ENCODE measurements at places on chromosomes 7 and 10.

DNA sequence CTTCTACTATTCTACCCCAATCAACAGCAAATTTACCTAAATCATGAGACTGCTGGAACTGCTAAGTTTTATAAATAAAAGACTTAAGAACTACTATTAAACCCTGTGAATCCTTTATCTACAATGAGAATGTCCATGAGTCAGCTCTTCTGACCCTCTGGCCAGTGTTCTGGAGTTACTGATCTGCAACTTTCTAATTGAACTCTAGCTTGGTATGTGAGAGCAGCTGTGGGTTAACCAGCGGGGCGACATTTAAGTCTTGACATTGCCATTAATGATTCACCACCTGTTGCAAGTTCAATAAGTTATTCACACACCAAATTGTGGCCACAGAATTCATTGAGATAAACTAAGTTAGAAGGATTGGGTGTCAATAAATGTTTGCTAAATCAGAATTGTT lies 359.8 kb downstream of the PCDH15 start:
- no peak for DNase-seq

GRCh38 chr10:43287056-43288007 lies 20.5 kb upstream of the RASGEF1A start:
- DNase-seq = no peak

DNA sequence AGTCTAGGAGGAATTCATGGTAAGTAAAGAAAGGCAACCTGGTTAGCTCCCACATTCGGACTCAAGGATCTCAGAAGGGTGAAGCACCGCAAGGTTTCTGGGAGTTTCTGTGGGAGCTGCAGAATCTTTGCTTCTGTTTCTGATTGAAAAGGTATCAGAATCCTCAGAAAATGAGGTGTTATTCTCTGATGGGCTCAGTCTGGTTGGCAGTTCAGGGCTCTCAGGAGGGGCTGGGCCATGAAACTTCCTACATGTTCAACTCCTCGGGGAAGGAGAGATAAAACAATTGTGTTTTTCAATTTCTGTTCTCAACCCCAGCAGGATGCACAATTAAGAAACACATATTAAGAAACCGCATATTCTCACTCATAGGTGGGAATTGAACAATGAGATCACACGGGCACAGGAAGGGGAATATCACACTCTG lies 9.1 kb downstream of the OR2A7 start:
- DNase-seq = peak; percentile 20

GRCh38 chr7:128869944-128870285 lies 7.3 kb downstream of the ATP6V1F start:
- peak; percentile 45 for DNase-seq

GRCh38 chr10:52491246-52491995 lies 177.3 kb downstream of the DKK1 start:
- no peak for DNase-seq

DNA sequence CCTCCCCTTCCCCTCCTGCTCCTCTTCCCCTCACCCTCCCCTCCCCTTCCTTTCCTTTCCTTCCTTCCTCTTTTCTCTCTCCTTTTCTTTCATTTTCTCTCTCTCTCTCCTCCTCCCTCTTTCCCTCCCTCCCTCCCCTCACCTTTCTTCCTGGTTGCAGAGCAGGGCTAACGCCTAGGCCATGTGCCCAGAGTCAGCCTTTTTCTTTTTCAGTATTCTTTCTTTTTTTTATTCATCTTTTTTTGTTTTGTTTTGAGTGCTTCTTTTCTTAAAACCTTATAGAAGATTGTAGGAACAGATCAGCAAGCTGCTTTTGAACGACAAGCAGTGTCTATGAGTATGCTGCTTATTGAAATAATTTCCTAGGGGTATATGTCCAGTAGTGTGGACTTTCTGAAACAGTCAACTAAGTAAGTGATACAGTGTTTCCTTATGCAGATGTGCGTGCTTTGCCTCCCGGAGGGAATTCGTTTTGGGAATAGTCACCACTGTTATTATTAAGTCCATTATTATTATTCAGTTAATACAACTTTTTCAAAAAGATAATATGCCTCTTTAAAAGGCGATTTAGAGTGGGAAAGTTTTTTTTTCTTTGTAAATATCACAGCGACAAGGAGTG lies 219.2 kb downstream of the CAMK1D start:
- DNase-seq = no peak

GRCh38 chr7:122762071-122762470 lies 59.3 kb upstream of the RNF148 start:
- no peak for DNase-seq

DNA sequence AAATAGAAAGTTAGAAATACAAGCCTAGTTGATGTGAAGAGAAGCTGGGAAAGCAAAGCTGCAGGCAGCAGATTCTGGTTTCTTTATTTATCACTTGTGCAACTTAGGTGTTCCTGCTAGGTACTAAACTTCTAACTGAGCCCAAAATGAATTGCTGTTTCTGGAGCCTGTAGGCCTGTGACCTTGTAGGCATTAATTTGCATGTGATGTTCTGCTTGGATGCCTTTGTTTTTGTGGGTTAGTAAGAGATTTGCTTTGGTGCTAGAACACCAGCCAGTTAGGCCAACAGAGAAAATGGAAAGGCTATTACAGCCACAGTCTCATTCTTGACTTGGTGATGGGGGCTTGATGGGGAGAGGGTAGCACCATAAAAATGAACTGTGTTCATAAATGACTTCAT lies 370.7 kb downstream of the PPP1R3A start:
- no peak for DNase-seq

GRCh38 chr7:37388811-37389210 lies 59.9 kb downstream of the ELMO1 start:
- no peak for DNase-seq

DNA sequence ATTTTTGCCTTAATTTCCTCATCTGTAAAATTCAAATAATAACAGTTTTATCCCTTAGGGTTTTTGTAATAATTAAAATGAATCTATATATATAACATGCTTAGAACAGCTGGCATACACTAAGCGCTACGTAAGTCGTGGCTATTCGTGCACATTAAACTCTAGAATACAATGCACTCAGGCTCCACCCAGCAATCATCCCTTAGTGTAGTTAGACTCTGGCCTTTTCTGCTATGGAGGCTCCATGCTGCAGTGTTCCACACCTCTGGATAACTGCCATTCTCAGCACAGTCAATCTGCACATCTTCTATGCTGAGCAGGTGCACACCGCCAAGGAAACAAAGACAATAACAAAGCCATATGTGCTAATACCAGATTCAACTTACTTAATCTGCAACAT lies 92.9 kb downstream of the IPMK start:
- DNase-seq = no peak

DNA sequence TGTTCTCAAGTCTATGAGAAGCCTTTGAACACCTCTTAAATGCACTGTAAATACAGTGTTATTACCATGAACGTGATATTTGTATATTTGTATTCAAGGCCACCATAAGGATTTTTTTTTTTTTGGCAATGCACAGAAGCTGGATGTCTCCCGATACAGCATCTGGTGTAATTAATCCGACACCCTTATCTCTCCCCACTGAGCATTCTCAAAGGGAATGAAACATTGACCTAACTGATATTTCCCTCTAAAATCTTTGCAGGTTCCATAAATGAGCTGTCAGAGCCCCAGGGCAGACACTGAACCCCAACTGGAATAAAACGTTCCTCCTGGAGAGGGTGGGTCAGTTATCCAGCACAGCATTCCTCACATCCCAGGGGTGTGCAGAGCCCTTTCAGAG lies 316.6 kb downstream of the PAXIP1 start:
- no peak for DNase-seq

DNA sequence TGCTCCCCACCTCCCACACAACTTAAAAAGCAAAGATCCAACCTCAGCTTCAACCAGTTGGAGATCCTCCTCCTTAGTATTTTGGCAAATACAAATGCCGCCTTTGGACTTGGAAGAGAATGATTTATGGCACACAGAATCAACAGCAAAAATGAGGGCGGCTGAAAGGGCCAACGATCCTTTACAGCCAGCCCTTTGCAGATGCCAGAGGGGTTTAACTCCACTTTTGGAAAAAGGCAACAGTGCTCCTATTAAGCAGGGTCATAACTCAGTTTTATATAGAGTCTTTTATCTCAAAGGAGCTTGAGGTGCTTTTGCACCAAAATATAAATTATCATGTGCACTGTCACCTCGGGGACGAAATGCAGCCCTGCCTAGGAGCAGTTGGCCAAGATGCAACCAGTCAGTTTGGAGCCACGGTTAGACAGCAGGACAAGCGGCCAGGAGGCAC lies 56.7 kb upstream of the JCAD start:
- DNase-seq = no peak

Measured in H9 (cell line).